Smooth muscle cell of the brain vasculature (primary cell): ENCODE measurements at places on chromosomes 12 and 14.
A peak's percentile ranks its signal among the peaks of the same experiment; 100 is the strongest.

DNA sequence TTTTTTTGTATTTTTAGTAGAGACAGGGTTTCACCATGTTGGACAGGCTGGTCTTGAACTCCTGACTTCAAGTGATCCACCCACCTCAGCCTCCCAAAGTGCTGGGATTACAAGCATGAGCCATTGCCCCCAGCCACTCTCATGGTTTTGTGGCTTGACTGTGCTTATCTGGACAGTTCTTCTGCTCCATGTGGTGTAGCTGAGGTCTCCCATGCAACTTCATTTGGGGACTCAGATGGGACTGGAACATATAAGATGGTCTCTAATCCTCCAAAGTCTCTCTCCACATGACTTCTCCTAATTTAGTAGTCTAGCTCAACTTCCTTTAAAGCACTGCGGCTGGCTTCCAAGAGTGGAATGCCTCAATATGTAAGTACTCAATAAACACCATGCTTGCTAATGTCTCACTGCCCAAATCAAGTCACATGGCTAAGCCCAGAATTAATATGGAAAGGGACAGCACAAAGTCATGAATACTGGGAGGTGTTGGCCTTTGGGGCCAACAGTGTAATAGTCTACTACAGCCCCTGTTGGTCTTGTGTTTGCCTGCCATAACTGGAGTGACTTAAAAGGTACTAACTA lies 7.4 kb downstream of the INHBC start:
- DNase-seq = no peak

DNA sequence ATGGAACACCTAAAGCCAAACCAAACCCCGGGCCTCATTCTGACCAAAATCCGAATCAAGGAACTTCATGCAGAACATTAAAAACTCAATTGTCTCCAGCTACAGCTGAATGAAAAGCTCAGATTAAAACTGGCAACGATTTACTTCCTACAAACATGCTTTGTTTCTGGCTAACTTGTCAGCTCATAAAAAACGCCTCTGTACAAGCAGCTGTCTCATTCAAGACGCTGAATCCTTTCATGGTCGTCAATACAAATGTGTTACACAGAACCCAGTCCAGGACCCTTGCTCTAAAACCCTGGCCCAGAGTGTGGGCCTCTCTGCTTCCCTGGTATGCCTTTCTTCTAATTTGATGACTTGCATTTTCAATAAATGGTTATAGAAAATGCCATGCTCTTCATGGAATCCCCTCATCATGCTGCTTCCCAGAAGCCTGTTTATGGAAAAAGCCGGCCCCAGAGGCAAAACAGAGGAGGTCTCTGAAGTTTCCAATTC lies 183.1 kb downstream of the PHLDA1 start:
- no peak for DNase-seq

DNA sequence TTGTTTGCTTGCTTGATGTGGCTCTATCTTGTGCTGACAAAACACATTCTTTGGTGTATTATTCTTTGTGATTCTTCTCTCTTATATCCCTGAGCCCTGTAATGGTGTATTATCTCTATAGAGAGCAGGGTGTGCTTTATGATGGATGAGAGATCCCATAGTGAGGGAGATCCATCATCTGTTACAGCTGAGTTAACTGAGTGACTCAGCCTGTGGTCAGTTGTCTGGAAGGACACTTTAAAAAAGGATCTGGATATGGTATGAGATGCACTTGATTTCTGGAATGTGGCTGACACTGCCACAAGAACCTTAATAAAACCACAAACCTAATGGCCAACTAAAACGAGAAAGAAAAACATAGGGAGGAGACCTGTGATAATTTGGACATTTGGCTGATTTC lies 461.4 kb upstream of the SYT1 start:
- peak; percentile 33 for DNase-seq

GRCh38 chr12:94145191-94145983 lies 3.0 kb upstream of the PLXNC1 start:
- DNase-seq = peak; percentile 37

DNA sequence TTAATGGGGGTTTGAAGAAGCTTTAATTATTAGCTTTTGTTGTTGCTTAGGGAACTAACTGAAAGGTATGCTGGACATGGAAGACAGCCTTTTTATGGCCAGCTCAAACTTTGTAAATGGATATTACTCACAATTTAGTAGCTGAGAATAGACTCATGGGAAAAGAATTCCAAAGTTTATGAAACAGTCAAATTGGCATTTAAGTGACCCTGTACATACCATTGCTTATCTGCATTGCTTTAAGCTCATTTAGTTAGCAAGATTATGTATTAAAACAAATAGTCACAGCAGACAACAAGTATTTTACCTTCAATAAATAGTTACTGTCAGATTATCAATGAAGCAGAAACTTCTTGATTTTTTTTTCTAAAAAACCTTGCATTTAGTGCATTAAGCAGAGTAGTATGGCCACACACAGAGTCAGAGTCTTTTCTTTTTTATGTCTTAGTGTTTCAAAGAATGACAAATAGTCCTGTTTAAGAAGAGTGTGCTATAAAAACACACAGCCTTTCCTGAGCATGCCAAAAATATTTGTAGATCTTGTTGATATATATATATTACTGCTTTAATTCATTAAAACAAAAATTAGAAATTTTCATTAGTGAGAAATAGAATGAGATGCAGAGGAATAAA lies 102.2 kb downstream of the TTC6 start:
- no peak for DNase-seq

- DNase-seq = peak; percentile 33
Measured at GRCh38 chr12:727321-727720, 25.1 kb upstream of the WNK1 start.

DNA sequence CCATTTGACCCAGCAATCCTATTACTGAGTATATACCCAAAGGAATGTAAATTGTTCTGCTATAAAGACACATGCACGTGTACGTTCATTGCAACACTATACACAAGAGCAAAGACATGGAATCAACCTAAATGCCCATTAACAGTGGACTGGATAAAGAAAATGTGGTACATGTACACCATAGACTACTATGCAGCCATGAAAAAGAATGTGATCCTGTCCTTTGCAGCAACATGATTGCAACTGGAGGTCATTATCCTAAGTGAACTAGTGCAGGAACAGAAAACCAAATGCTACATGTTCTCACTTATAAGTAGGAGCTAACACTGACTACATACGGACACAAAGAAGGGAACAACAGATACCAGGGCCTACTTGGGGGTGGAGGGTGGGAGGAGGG lies 45.7 kb upstream of the VRK1 start:
- no peak for DNase-seq

- DNase-seq = no peak
Measured at GRCh38 chr12:57250956-57251355, at the start of gene STAC3. STAC3 (minus strand) TSS chr12:57251187; CDS start chr12:57249636, 1,551 bp downstream.

- no peak for DNase-seq
Measured at GRCh38 chr12:120091371-120092090, 25.0 kb downstream of the RAB35 start.

- DNase-seq = no peak
Measured at GRCh38 chr14:106665814-106666213, 1139.4 kb downstream of the TMEM121 start.

GRCh38 chr12:1946296-1946695 lies 27.8 kb upstream of the CACNA2D4 start:
- DNase-seq = no peak
